ENCODE measurements at places on chromosomes 1 and 21.

- DNase-seq: no peak
These were observed 25.1 kb upstream of the TMEM61 start for GRCh38 chr1:54955359-54955758.

DNA sequence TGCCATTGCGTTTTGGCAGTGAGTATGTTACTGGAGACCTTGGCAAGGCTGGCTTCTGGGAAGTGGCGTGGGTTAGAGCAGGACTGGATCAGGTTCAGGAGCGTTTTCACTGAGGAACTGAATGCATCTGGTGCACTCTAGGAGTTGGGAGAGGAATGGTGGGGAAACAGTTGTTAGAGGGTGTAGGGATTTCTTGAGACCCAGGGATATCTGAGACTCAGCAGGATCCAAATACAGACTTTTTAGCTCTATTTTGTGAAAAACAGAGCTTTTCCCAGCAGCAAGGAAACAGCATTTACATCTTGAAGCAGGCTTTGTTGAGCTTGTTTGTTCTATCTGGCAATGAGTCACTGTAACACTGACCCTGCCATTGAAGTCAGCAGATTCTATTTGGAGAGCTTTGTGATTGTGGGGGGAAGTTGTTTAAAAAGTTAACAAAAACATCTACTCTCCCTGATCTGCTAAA is 56.9 kb upstream of the NRIP1 start:
- DNase-seq: no peak

DNA sequence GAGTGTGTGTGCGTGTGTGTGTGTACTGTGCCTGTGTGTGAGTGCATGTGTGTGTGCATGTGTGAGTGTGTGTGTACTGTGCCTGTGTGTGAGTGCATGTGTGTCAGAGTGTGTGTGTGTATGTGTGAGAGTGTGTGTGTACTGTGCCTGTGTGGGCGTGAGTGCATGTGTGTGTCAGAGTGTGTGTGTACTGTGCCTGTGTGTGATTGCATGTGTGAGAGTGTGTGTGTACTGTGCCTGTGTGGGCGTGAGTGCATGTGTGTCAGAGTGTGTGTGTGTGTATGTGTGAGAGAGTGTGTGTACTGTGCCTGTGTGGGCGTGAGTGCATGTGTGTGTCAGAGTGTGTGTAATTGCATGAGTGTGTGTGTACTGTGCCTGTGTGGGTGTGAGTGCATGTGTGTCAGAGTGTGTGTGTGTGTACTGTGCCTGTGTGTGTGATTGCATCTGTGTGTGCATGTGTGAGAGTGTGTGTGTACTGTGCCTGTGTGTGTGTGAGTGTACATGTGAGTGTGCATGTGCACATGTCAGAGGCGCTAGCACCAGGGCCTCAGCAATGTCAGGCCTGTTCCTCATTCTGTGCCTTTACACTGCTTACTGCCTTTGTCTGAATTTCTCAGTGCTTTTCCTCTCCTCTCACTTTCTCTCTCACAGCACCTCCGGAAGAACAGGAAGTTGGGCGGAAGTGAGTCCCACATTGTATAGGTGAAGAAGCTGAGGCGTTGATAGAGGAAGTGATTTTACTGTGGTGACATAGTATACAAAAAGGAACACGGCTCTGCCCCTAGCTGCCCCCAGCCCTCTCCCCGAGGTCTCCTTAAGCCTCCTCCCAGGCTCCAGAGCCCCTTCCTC is 4.9 kb downstream of the SLC5A9 start:
- DNase-seq: no peak

- no peak for DNase-seq
These were observed 296.1 kb upstream of the SPAG17 start for GRCh38 chr1:118481126-118481525.

- no peak for DNase-seq
These were observed 65.6 kb upstream of the ERRFI1 start for GRCh38 chr1:8091691-8092090.

DNA sequence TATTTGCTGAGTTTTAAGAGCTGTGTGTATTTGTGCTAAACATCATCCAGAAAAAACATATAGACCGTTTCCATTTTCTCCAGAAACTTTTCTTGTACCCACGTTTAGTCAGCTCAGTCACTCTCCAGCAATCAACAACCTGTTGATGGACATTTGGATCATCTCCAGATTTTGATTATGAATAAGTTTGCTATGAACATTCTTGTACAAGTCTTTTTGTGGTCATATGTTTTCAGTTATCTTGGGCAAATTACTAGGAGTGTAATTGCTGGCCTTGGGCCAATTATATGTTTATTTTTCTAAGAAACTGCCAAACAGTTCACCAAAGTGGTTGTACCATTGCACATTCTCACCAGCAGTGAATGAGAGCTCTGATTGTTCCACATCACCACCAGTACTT is 221.8 kb downstream of the CENPF start:
- DNase-seq: no peak

GRCh38 chr1:241847540-241847795 is 536 bp upstream of the EXO1 start:
- DNase-seq: no peak

DNA sequence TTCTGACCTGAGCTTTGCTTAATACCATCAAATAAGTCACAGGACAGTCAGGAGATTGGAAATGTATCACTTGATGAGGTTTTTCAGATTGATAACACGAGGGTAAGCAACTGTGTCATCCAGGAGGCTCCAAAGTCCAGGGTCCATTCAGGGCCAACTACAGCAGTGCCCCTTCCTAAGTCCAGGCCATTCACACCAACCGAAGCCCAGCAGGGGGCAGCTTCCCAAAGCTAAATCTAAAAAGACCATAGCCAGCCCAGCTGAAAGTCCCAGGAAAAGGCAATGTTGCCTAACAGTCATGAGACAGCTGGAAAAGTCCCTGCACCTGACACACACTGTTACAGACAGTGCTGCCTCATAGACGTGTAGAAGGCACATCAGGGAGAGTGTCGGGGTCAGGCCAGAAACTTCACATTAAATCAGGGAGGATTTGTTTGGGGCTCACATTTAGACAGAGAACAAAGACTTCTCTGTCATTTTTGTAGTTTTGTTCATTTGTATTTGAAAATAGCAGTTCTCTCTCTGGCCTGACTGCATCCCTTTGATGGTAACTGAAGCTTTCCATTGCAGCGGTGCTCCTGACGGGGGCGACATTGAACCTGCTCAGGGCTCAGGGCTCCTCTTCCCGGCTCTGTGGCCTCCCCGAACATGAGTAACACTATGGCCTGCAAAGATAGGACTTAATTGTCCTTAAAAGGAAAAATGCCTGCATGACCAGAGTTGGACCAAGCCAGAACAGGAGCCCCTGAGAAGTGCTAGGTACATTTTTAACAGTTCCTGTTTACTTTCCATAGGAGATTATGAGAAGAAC is 200.4 kb downstream of the NRIP1 start:
- no peak for DNase-seq

DNA sequence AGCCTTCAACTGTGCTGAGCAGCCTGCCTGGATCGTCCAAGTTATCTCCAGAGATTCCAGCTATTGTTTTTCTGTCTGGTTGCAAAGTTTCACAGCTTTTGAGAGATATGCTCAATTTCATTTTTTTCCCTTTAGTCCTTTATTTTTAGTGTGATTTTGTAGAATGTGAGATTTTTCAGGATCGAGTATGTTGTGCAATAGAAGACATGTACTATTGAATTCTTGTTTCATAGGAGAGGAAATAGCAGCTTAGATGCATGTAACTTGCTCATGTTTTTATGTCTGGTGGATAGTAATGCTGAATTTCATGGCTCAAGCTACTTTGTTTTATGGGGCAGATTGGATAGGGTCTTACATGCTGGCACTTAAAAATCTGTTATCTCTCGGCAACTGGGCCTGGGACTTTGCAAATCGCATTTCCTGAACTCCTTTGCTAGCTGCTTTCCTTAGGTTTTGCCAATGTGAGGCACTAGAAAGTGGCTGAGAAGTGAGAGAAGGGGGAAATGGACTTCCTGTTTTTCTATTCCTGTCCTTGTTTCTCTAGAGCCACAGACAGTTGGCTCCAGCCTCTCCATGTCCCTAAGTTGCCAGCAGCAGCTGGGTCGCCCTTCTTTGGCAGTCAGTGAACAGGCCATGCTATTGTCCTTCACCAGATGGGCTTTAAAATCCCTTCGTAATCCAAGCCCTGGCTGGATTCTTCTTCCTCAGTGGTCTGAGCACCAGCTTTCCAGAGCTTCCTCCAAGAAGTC is 101.4 kb upstream of the PDE4B start:
- DNase-seq: no peak

GRCh38 chr1:92851729-92852128 is 19.9 kb downstream of the RPL5 start:
- DNase-seq: no peak

DNA sequence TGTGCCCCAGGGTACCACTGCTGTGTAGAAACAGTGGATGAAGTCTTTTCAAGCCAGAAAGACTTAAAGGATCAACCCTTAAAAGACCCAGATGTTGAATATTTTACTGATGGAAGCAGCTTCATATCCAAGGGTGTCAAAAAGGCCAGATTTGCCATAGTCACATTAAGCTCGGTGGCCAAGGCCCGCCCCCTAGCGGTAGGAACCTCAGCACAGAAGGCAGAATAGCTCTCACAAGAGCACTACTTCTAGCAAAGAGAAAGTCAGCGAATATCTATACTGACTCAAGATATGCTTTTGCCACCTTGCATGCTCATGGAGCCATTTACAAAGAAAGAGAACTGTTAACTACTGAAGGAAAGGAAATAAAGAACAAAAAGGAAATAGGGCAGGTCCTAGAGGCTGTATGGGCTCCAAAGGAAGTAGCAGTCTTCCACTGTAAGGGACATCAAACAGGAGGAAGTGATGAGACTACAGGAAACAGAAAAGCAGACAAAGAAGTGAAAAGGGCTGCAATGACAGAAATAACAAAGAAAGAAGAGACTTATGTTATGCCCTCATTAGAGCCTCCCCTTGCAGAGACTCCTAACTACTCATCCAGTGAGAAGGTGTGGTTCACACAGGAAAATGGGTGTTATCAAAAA is 90.5 kb downstream of the LIPI start:
- no peak for DNase-seq

DNA sequence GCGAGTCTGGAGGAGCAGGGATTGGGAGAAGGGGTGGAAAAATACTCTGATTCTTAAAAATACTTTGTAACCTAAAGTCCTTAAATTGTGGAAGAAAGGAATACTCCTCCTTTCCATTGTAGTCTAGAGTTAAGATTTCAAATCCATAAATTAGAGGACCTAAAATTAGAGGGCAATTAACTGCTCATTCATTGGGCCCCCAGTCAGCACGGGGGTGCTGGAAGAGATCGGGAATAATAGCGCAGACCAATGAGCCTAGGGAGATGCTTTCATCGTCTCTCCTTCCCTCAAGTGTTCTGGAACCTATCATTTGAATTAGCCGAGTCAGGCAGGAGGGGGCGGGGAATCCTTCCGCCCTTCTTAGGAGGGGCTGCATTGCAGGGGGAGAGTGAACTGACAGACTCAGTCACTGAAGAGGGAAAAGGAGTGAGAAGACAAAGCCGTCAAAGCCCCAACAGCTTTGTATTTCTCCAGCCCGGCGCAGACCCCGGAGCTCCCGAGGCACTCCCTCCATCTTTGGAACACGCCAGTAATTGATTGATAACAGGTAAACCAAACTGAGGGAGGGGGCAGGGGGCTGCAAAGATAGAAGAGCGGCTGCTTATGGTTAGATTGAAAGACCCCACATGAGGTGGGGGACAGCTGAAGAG is at the start of gene MLLT11:
Gene MLLT11, plus strand, starts transcription at position 391 of the 650 bp plus-strand sequence. CDS start 6,828 bp downstream, outside the sequence.
- DNase-seq: no peak

GRCh38 chr1:63812071-63812700 is 38.4 kb downstream of the ROR1 start:
- DNase-seq: no peak

- DNase-seq: no peak
These were observed 158.2 kb upstream of the IRF2BP2 start for GRCh38 chr1:234768171-234768568.

GRCh38 chr1:159938905-159939677 is 6.3 kb downstream of the IGSF9 start:
- no peak for DNase-seq

DNA sequence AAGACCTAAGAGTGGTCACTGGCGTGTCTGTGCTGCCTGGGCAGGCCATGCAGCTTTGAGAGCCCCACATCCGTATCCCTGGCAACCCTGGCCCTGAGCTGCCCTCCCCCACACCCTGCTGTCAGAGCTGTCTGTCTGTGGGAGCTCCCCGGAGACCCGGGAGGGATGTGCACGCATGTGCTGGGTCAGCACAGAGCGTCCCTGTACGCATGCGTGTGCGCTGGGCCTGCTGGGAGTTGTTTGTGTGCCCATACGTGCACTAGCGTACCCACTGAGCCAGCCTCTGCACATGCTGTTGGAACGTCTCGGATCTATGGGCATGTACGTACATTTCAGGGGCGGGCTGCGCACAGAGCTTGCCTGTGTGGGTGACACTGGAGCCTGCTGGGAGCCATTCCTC is 89.3 kb downstream of the EPHB2 start:
- DNase-seq: no peak

GRCh38 chr21:38142224-38142623 is 114.6 kb upstream of the KCNJ15 start:
- no peak for DNase-seq

GRCh38 chr1:187054862-187055757 is 226.4 kb downstream of the PLA2G4A start:
- DNase-seq: no peak

GRCh38 chr1:42657981-42658876 is at the start of gene PPIH:
TSS of gene PPIH (plus strand) at chr1:42658423. CDS start at chr1:42658447, 24 bp downstream.
- DNase-seq: peak; percentile 89

DNA sequence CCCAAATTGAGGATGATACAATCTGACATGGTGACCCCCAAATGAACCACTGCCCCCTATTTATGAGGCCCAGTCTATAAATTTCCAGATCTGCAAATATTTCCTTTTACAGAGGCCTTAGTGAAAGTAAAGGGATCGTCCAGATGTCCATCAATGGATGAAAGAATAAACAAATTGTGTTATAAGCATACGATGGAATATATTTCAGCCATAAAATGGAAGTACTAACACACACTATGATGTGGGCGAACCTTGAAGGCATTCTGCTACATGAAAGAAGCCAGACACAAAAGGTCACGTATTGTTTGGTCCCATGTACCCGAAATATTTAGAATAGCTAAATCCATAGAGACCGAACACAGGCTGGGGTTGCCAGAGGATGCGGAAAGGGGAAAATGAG is 48.6 kb upstream of the ITPKB start:
- DNase-seq: no peak

GRCh38 chr1:86825319-86825718 is 88.6 kb downstream of the SELENOF start:
- DNase-seq: no peak
